ENCODE measurements at places on chromosomes 5 and 9.

DNA sequence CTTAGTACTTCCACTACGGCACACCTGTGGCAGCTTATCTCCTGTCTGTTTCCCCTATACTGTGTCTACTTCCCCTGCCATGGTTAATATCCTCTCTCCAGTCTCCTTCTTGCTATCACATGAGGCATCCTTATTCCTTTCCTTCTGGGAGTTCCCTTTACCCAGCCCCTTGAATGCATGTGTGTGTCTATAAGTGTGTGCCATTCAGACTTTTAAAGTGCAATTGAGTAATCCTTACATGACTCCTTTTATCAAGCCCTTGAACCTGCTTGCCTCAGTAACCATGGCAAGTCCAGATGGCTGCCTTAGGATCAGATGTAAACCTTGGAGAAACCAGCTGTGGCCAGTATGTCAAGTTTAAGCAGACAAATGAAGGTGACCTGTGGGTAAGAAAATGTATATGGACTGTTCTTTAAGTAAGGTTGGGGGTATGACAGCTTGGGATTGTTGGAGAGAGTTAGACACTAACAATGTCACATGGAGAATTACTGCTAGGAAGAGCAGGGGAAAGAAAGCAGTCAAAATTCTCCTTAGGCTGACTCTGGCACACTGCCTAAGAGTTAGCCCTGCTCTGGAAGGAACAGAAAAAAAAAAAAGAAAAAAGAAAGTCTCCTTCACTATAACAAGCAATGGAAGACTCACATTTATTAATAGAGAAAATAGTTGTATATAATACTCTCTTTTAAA, 142.1 kb downstream of the HINT1 start:
- no peak for DNase-seq

DNA sequence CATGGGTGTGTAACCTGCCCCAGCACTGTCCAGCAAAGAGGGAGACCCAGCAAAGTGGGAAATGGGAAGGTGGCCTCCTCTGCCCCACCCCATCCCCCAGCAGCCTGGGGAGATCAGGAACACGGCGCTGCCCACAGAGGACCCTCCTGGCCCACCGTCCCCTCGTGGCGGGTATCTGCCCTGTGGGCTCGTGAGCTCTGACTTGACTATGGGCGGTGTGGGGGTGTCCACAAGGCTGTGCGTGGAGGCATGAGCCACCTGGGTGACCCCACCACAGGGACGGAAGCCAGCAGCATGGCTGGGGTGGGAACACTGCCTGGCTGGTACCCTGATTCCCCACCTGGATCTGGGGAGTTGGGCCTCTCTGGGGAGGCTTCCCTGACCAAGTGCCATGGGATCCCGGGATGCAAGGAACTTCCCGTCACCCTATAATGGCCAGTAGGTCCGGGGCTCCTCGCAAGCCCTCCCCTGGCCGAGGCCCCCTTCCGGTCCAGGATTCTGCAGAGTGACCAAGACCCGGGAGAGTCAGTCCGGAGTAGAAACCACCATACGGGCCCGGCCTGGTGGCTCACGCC, 29.3 kb upstream of the SLC6A19 start:
- no peak for DNase-seq

GRCh38 chr9:18020121-18020745, 441.4 kb downstream of the SH3GL2 start:
- no peak for DNase-seq

- DNase-seq = no peak
Observed at GRCh38 chr5:34480810-34481528, 175.2 kb upstream of the RAI14 start.

GRCh38 chr9:93080406-93080805, 15.6 kb upstream of the CARD19 start:
- DNase-seq = no peak

DNA sequence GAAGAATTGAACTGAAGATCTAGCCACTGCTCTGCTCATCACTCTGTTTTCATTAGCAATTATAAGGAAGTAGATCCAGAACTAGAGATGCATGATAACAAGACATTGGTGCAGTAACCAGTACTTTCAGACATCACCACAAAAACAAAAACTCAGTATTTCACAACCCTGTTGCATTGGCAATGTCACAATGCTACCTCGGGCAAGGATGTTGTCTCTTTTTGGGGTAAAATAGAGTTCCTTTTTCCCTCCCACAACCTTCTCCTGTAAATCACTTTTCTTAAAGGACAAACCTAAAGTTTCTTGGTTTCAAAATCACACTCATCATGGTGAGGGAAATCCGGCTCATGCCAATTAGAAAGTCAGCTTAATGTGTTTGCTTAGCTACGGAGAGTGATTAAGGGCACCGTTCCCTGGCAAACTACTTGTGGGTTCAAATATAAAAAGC, 420.1 kb upstream of the MEF2C start:
- DNase-seq = no peak

DNA sequence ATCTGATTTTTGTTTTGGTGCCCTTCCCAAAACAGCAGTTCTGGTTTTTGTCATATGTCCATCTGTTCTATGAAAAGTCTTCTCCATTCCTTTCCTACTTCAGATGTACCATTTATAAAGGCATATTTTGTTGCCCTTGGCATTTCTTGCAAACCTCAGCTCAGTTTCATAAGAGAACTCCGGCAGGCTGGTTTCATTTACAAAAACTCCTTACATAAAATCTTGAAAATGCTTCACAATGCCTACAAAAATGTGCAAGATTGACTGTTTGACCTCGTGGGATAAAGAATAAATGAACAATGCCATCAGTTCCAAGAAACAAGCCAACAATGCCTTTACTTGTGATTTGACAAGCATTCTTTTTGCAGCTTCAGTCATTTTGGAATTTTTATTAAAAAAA, 39.1 kb upstream of the CTNNAL1 start:
- no peak for DNase-seq

DNA sequence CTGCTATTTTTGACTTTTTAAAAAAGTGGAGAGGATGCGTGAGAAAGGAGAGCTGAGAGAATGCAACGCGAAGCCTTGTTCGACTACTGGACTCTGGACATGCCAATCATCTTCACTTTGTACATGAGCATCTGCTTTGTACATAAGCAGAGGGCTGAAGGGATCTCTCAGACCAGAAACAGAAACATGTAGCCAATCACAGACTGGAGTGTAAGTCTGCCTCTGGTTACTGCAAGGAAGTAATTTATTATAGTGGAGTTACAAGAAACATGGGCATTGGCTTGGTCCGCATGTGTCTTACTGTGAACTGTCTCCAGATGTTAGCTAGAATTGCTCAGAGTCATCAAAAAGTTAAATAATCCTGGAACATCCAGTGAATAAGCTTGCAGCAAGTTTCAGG, 190.0 kb upstream of the GRAMD2B start:
- no peak for DNase-seq

GRCh38 chr5:135458921-135459331, 6.8 kb upstream of the TIFAB start:
- no peak for DNase-seq

- no peak for DNase-seq
Observed at GRCh38 chr5:59919484-59919883, 26.0 kb upstream of the PDE4D start.

DNA sequence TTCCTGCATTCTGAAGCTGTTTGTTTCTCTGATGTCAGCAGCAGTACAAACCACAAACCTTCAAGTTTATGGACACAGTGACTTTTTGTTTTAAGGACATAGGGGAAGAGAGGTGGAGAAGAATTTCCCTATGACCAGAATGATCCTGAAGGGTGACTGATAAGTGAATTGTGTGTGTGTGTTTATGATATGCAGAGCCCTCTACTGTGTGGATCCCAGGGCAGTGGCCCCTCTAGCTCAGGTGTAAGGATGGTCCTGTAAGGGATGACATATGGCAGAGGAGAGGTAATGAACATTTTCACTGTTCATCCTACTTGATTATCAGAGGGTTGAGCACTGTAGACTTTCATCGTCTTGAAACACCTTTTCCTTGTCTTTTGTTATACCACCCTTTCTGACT, 30.6 kb upstream of the TMED7 start:
- no peak for DNase-seq

DNA sequence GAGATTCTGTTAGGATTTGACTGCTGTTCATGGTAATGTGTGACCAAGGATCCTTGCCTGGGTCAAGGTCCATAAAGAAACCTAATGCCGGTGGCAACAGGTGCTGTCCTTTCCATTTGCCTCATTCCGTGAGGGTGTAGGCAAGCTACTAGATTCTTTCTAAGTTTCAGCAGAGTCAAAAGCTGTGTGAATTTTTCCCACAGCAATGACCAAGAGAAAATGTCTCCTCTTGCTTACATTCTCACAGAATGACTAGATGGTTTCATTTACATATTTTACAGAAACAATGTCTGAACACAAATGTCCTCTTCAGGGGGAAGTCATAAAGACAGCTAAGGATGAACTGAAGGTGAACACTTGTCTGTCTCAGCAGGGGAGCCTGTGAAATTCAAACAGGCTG, 75.3 kb upstream of the SV2C start:
- DNase-seq = no peak
